Tibial artery (tissue), 4 donors: ENCODE measurements at places on chromosomes 16 and 17.

DNA sequence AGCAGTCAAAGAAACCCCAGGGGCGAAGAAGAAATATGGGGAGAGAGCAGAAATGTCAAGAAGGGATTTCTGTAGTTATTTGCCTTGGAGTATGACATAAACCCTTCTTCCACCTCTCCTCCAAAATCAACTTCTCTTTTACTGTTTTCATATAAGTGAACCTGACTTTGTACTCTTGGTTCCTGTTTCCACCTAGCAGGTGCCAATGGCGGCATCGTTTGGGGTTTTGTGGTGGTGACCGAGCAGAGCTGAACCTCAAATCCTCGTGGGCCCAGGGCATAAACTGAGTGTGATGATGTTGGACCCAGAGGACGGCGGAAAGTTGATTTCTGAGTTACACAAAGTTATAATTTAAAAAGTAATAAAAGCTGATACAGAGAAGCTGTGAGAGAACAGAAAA, 39.6 kb upstream of the PSMD7 start:
- no peaks in the 10 kb centered on the region for H3K27me3 ChIP-seq
- H3K4me1 ChIP-seq = no peaks in the 10 kb centered on the region
- H3K27ac ChIP-seq = no peak overlapping the region
- no peak overlapping the region for H3K4me3 ChIP-seq

GRCh38 chr16:5001571-5001970, 32.2 kb downstream of the NAGPA start:
- H3K27ac ChIP-seq = no peak overlapping the region
- no peak for DNase-seq
- H3K4me3 ChIP-seq = no peak overlapping the region
- no peaks in the 10 kb centered on the region for H3K27me3 ChIP-seq
- no peaks in the 10 kb centered on the region for H3K36me3 ChIP-seq
- H3K4me1 ChIP-seq = no peaks in the 10 kb centered on the region

DNA sequence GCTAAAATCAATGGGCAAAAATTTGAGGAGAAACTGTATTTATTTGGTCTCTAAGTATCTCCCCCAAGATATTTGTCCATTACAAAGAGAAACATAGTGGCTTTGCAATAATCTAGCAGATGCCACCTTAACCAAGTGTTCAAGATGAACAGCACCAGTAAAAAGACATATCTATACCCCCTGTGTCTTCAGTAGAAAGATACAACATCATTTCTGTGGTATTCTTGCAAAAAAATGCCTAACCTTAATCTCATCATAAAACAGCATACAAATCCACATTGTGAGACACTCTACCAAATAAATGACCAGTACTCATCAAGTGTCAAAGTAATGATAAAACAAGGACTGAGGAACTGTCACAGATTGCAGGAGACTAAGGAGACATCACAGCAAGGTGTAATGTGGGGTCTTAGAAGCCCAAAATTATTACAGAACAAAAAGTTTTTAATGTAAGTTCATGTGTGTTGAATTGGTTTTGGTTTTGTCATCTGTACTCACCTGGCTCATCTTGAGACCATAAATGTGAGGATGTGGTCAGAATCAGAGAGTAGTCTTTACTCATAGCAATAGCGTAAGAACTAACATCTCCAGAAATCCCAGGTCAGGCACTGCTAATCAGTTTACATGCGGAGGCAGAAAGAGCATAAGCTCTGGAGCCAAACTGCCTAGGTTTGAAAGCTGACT, 77.2 kb downstream of the AATF start:
- no peaks in the 10 kb centered on the region for H3K27me3 ChIP-seq
- H3K4me1 ChIP-seq = no peaks in the 10 kb centered on the region
- H3K4me3 ChIP-seq = no peak overlapping the region
- H3K27ac ChIP-seq = no peak overlapping the region
- peaks cover 15% of the 10 kb centered on the region for H3K36me3 ChIP-seq

- peaks cover 97% of the 10 kb centered on the region for H3K4me1 ChIP-seq
- no peaks in the 10 kb centered on the region for H3K27me3 ChIP-seq
Measured at GRCh38 chr17:77425791-77426641, 285.2 kb downstream of the SEC14L1 start.

GRCh38 chr16:49000594-49000993, 281.0 kb downstream of the CBLN1 start:
- H3K36me3 ChIP-seq = no peaks in the 10 kb centered on the region
- no peak for DNase-seq

DNA sequence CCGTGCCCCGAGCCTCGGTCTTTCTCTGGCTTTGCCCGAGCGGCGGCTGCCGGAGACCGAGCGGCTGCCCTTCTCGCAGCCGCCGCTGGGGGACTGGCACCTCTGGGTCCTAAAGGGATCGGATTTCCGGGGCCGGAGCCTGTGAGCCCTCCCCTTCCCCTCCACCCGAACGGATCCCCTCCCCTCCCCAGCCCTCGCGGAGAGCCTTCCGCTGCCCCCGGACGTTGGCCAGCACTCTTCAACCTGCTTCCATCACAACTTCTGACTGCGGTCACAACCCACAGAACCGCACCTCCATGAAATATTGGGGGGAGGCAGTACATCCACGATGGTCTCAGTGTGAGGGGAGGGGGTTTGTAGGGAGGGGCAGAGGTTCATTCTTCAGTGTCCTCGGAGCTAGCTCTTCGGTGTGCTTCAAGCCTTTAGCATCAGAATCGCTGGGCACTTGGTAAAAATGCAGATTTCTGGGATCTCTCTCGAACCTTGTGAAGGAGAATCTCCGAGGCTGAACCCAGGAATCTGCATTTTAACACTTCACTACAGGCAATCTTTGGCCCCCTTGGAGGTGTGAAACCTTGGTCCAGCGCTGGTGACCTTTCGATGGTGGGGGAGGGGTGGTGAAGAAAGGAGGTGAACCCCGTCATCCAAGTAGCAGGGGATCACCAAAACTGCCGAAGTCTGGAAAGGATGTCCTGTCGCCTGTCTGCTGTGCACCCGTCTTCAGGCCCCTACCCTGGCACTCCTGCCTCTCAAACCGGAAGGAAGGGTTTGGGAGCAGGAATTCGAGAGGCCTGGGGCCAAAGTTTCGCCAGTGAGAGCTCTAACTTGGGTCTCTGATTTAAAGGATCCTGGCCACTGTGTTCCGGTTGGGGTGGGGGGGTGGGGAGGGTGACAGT, 812 bp upstream of the PPP1R9B start:
- H3K27me3 ChIP-seq = no peaks in the 10 kb centered on the region
- H3K4me1 ChIP-seq = peaks cover 80% of the 10 kb centered on the region
- H3K36me3 ChIP-seq = no peaks in the 10 kb centered on the region
- peak overlapping the region; percentile 84 for H3K4me3 ChIP-seq
- peak; percentile 91 for DNase-seq

DNA sequence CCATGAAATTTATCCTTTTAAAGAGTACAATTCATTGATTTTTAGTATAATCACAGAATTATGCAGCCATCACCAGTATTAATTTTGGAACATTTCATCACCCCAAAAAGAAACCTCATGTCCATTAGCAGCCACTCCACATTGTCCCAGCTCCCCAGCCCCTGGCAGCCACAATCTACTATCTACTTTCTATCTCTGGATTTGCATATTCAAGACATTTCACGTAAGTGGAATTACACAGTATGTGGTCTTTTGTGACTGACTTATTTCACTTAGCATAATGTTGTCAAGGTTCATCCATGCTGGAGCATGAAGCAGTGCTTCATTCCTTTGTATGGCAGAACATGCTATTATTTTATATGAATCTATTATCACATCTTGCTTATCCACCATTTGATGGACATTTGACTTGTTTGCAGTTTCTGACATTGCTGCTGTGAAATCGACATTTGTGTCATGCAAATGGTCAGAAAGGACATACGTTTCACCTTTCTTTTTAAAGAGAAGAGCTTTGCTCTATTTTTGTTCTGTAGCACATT, 10.7 kb downstream of the METTL9 start:
- no peaks in the 10 kb centered on the region for H3K27me3 ChIP-seq
- no peak for DNase-seq
- peaks cover 23% of the 10 kb centered on the region for H3K4me1 ChIP-seq
- no peak overlapping the region for H3K27ac ChIP-seq
- no peaks in the 10 kb centered on the region for H3K36me3 ChIP-seq
- no peak overlapping the region for H3K4me3 ChIP-seq

- H3K4me3 ChIP-seq = no peak overlapping the region
- H3K27me3 ChIP-seq = no peaks in the 10 kb centered on the region
- H3K4me1 ChIP-seq = peaks cover 7% of the 10 kb centered on the region
- H3K27ac ChIP-seq = no peak overlapping the region
- peaks cover 12% of the 10 kb centered on the region for H3K36me3 ChIP-seq
Measured at GRCh38 chr17:31386542-31387075, 4.9 kb upstream of the RAB11FIP4 start.

- peaks cover 29% of the 10 kb centered on the region for H3K36me3 ChIP-seq
- peaks cover 43% of the 10 kb centered on the region for H3K4me1 ChIP-seq
- peak; percentile 87 for DNase-seq
- peak overlapping the region; percentile 75 for H3K27ac ChIP-seq
- no peaks in the 10 kb centered on the region for H3K27me3 ChIP-seq
Measured at GRCh38 chr17:17849147-17849820, 12.5 kb upstream of the SREBF1 start.

GRCh38 chr16:8430401-8430800, 159.9 kb downstream of the TMEM114 start:
- H3K4me3 ChIP-seq = no peak overlapping the region
- no peak overlapping the region for H3K27ac ChIP-seq
- H3K27me3 ChIP-seq = no peaks in the 10 kb centered on the region
- no peaks in the 10 kb centered on the region for H3K4me1 ChIP-seq
- no peaks in the 10 kb centered on the region for H3K36me3 ChIP-seq

DNA sequence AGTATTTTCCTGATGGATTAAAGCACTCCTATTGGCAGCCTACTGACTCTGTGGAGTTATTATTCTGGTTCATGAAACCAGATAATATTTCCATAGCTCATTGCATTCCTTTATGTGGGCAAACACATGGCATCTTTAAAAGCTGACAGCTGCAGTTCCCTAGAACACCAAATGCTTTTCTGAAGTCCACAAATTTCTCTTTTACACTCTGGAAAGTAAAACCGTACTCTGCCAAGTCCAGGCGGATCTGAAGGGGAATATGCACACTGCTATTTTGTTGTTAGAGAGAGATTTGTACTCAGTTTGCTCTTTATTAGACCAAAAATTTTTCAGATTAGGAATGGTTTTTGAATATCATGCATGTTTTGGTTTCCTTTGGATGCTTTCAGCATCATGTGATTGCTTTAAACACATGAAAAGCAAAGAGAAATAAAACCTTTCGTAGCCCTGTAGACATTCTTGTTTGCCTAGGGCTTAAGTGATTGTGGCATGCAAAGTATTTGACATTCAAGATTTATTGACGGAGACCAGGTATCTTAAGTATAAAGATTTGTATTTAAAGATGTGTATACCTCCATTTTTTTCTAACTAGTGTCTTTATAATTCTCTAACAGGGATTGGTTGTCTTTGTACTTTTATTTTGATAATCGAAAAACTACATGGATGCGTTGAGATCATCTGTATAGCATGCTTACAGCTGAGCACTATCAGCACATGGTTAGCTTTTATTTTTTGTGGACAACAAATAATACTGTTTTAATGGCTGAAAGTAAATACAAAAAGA, 19.5 kb downstream of the SEC14L1 start:
- no peak overlapping the region for H3K27ac ChIP-seq
- no peak overlapping the region for H3K4me3 ChIP-seq
- no peaks in the 10 kb centered on the region for H3K27me3 ChIP-seq

GRCh38 chr17:55246583-55246982, 18.2 kb upstream of the HLF start:
- H3K36me3 ChIP-seq = no peaks in the 10 kb centered on the region
- no peak overlapping the region for H3K27ac ChIP-seq
- peaks cover 6% of the 10 kb centered on the region for H3K27me3 ChIP-seq
- H3K4me3 ChIP-seq = no peak overlapping the region
- no peak for DNase-seq
- H3K4me1 ChIP-seq = no peaks in the 10 kb centered on the region

DNA sequence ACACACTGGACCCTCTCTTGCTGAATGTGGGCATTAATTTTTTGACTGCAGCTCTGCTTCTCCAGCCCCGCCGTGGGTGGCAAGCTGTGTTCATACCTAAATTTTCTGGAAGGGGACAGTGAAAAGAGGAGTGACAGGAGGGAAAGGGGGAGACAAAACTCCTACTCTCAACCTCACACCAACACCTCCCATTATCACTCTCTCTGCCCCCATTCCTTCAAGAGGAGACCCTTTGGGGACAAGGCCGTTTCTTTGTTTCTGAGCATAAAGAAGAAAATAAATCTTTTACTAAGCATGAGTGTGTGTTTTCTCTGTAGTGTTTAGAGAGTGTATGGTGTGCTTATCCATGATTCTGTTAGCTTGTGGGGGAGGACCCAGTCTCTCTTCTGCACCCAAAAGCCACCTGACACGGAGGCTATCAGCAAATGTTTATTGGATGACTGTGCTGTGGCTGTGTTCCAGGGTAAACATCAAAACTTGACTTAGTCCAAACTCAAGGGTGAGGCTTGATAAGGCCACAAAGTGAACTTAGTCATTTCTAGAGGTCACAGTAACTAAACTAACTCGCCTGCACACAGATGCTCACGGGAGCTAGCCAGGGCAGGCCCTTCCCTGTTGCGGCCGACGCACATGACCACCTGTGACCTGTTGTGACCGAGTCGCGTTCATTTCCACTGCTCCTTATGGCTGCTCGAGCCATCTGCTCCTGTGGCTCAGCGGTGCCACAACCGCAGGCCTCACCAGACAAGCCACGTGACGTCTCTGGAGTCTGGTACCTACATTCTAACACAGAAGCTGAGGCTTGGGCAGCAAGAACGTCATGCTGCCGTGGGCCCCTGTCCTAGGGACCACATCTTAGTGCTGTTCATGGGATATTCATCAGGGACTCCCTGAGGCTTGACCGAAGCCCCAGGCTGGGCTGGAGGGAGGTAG, 9.8 kb upstream of the MED11 start:
- no peaks in the 10 kb centered on the region for H3K36me3 ChIP-seq
- no peak for DNase-seq
- no peak overlapping the region for H3K4me3 ChIP-seq
- H3K27ac ChIP-seq = no peak overlapping the region

DNA sequence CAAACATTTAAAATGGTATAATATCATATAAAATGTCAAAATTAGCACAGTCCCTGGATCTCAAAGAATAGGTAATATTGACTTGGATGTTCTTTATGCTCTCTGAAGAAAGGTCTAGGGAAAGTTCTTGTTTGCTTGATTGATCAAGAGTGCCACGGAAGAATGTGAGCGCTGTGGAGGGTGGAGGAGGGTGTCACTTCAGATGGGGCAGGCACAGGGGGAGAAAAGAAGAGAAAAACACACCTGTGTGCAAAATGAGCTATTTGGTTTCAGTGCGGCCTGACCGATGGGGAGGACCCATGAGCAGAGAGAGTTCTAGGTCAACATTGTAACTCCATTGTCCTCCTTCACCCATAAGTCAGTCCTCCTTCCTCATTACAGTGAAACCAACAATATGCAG, 8.8 kb upstream of the VPS4A start:
- no peak overlapping the region for H3K27ac ChIP-seq
- no peaks in the 10 kb centered on the region for H3K4me1 ChIP-seq
- H3K27me3 ChIP-seq = no peaks in the 10 kb centered on the region
- DNase-seq = no peak

- no peak overlapping the region for H3K27ac ChIP-seq
- H3K4me1 ChIP-seq = peaks cover 8% of the 10 kb centered on the region
- peaks cover 24% of the 10 kb centered on the region for H3K36me3 ChIP-seq
- H3K4me3 ChIP-seq = no peak overlapping the region
- no peaks in the 10 kb centered on the region for H3K27me3 ChIP-seq
Measured at GRCh38 chr17:32019228-32019627, 12.0 kb downstream of the LRRC37B start.

GRCh38 chr17:7437950-7438614, 1.2 kb upstream of the FGF11 start:
- peak overlapping the region; percentile 11 for H3K4me3 ChIP-seq
- DNase-seq = peak; percentile 64
- H3K27me3 ChIP-seq = peaks cover 3% of the 10 kb centered on the region
- H3K4me1 ChIP-seq = peaks cover 60% of the 10 kb centered on the region
- no peaks in the 10 kb centered on the region for H3K36me3 ChIP-seq
